CD4-positive, alpha-beta T cell treated with Interleukin-17A for 1 hour (primary cell): ENCODE measurements at places on chromosomes 5 and 9.

- DNase-seq = no peak
Observed at GRCh38 chr5:123814801-123815470, 303.0 kb downstream of the CSNK1G3 start.

DNA sequence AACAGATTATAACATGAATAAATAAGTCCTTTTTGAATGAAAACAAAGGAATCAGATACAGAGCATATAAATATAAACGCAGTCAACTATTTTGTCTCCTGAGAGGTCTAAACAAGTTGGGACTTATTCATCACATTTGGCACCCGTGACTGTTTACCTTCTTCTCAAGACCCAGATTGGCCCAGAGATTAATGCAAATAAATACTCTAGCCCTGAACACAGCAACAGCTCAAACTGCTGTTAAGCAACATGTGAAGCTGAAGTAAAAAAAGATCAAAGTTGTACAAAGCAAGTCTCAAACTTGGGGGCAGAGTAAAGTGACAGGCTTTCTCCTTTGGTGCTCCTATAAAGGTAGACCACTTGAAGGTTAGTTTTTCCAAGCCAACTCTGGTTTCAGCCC is 95.0 kb upstream of the NR5A1 start:
- DNase-seq = no peak

DNA sequence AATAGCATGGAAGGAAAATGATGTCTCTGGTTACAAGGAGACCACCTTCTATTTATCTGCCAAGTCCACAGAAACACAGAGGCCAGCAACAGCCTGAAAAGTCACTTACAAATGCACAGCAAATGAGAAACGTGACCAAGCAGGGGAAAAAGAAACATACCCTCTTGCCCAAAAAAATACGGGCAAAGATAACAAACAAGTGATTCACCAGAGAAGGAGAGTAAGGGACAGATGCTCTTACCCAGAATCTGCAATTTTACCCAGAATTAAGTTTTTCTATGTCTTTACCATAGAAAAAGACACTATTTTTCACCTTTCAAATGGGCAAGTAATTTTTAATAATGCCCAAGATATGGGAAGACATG is 28.1 kb downstream of the CAMSAP1 start:
- no peak for DNase-seq

DNA sequence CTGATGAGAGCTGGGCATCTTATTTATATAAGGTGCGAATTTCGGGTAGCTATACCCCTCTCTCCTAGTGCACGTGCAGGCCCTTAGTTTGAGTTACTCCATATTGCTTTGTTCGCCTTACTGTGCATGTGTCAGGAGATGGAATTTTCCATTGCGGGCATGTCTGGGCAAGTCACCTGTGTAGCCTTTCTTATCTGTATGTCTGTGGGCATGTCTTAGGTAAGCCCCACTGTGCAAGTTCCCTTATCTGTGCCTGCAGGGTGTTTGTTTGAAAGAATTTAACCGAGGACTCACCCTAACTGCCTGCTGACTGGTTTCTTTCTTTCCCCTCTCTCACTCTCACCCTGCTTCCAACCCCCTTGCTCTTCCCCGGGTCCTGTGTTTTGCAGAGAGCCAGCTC is 140.7 kb upstream of the RANBP3L start:
- DNase-seq = no peak

DNA sequence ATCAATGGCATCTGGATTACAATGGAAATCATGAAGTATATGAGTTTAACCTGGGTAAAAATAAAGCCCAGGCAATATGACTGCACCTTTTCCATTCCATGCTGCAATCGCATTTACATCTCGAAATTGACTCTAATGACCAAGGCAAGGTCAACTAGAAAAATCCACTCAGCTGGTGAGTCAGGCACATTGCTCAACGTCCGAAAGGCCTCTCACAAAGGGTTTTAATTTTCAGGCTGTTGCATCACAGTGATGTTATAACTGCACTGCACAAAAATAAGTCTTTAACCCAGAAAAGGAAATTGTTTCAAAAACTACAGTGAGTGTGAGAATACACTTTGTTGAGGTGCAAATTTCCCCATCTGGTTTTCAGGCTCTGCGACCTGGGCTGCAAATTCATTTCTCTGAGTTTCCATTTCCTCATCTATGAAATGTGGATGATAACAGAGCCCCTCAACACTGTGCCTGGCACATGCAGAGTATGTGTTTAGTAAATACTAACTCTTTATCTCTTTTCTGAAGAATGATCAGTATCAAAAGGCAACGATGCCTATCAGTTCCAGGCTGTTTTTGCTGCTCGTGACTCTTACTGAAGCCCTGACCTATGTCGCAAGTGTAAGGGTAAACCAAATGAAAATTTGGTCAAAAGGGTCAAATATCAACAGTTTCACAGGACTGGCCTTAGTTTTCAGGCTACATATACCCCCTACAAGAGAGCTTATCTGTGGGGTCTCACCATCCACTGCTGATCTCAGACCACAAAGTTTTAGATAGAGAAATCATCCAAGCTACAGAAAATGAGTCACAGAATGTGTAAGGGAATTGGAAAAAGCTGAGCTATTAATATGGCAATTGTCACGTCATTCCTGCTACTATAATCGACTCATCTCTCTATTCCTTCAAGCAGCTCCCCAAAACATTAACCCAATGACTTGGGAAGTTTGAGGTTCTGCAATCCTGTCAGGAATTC is 4.1 kb downstream of the NFIL3 start:
- DNase-seq = no peak

GRCh38 chr5:96809921-96810320 is 2.2 kb upstream of the ERAP1 start:
- DNase-seq = no peak

DNA sequence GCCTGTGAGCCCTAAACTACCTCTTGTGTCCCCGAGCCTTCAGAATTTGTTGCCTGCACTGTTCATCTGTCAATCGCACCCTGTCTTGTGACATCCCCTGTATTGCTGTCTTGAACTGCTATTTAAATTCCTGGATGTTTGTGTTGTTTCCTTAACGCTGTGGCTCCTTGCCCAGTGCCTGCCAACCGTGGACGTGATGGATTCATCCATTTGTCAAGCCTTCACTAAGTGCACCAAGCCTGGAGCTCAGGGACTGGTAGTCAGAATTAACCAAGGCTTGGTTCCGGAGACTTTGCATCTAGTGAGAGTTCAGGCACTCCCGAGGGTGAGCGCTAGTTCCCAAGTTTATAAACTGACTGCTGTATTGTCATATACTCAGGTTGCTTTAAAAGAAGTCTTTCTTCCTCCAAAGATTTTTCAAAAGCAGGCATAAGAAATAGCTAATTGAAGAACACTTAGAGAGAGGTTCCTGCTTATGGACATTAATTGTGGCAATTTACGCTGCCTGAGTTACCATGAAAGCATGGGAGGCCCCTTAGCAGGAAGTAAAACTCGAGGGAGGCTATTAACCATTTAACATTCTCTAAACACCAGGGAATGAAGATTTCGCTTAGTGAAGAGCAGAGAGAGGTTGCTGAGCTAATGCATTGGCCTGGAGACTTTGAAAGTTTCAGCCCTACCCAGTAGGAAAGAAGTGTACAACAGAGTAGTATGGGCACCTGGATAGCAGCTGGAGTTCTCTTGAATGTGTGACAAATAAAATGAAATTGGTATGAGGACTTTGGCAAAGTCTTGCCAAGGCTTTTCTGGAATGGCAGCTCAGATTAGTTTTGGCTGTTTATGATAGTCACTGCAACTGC is 29.0 kb downstream of the RGS3 start:
- no peak for DNase-seq

DNA sequence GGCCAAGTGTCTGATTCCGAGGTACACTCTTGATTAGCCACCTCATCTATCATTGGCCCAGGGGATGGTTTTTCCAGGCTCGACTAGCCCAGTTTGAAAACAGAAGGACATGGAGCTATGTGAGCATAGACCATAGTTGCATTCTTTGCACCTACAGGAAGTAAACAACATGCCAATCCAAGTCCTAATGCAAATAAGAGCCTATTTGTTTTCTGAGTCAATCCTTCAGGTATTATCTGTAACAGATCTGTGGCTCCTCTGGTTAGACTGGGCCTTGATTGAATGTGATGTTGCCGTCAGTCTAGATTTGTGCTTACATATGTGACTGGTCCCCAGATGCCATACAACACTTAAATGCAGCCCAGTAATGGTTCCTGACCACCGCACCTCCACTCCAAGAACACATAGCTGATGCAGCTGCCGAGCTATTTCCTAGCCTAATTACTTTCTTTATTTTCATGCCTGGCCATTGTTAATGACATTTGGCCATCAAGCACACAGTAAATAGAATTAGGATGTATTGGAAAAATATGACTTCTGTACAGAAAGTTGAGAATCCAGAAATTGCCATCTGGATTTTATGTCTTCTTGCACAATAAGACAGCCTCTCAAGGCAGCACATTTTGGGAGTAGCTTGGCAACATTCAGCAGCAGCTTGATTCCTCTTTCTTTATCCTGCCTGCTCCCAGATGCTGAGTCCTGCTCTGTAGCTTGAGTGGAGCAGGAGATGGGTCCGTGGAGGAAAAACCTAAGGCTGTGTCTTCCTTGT is 29.5 kb upstream of the ARHGAP26 start:
- no peak for DNase-seq

DNA sequence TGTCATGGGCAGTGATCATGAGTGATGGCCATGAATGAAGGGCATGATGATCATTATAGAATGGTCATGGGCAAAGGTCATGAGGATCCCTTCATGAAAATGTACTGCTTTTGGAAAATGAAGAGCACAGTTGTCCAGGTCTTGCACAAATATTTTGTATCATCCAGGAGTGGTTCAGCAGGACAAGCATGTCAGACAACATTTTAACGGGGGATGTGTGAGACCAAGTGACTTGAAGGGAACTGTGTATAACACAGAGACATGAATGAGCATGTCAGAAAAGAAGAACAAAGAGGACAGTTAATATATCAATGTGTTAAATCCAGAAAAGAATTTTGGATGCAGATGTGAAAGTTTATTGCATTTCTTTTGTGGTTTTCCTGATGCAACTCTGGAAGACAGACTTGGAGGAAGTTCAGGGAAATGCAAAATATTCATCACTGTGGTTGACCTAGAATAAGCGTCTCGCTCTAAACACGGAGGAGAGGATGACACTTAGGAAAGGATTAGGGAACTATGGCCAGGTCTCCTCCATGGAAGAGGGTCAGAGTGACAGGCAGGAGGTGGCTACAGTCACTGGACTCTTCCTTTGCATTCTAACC is 116.1 kb upstream of the IRX4 start:
- no peak for DNase-seq

DNA sequence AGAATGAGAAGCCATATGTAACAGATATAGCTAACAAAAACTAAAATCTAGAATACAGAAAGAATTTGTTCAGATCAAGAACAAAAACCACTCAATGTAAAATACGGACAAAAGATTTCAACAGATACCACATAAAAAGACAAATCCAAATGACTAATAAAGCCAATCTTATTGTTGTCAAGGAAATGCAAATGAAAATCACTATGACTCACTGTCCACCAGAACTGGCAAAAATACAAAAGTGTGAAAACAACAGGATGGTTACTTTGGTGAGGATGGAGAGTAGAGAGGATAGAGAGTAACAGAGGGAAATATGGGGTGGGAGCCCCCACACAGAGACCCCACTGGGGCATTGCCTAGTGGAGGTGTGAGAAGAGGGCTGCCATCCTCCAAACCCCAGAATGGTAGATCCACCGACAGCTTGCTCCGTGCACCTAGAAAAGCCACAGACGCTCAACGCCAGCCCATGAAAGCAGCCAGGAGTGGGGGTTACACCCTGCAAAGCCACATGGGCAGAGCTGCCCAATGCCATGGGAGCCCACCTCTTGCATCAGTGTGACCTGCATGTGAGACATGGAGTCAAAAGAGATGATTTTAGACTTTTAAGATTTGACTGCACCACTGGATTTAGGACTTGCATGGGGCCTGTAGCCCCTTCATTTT is 15.2 kb upstream of the RHOBTB3 start:
- DNase-seq = no peak
